ENCODE measurements at places on chromosomes 6 and 20. TPM values are rescaled to one million over a fixed set of nuclear protein-coding genes. Genes with fewer than 3 reads are reported as not detected.

DNA sequence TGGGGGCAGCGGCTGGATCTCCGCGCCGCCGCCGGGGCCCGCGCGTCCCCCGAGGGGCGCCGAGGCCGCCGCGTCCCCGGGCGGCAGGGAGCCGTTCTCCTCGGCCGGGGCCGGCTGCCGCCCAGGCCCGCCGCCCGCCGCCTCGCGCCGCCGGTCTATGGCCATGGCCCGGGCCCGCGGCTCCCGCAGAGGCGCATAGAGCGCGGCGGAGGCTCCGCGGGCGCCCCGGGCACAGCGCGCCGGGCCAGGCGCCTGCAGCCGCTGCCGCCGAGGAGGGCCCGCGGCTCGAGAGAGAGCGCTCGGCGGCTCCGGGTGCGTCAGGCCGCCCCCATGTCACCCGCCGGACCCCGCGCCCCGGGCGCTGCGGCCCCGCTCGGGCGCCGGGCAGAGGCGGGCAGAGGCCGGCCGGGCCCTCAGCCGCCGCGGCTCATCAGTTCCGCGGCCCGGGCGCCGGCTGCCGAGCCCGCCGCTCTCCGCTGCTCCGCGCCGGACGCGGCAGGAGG lies 404 bp downstream of the SLC22A23 start:
- DNase-seq = no peak

GRCh38 chr6:136786658-136787057 lies 5.6 kb downstream of the MAP3K5 start:
- DNase-seq = no peak

- DNase-seq = peak; percentile 53
Measured at GRCh38 chr6:125791151-125791819, 525 bp downstream of the NCOA7 start.

DNA sequence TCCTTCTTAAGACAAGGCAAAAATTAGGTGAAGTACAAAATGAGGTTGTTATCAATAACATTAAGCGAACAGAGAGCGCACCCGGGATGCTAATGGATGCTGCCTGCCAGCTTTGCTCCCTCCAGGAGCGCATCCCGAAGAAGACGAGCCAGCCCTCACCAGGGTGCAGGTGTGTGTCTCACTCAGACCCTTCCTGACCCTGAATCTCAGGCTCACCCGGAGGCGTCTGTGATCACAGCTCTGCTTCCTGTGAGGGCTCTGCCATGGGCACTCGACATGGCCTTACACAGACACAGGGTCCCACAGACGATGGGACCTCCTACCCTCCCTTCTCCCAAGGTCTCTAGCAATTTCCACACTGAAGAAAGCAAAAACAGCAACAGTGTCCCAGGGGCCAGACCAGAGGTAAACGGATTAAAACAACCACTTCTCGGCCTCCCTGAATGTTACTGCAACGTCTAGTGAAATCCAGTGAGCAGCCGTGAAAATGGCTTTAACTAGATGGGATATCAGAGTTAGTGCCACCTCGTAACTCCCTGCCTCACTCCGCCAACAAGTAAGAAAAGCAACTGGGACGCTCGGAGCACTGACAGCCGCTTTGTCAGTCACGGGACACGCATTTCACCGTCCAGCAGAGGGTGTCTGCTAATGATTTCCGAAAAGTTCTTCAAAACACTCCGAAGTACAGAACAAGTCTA lies 11.7 kb downstream of the ZBTB46 start:
- peak; percentile 55 for DNase-seq

The SEL1L2 gene
- not detected for total RNA-seq
